ENCODE measurements at places on chromosomes 16 and 17.
A peak's percentile ranks its signal among the peaks of the same experiment; 100 is the strongest.

DNA sequence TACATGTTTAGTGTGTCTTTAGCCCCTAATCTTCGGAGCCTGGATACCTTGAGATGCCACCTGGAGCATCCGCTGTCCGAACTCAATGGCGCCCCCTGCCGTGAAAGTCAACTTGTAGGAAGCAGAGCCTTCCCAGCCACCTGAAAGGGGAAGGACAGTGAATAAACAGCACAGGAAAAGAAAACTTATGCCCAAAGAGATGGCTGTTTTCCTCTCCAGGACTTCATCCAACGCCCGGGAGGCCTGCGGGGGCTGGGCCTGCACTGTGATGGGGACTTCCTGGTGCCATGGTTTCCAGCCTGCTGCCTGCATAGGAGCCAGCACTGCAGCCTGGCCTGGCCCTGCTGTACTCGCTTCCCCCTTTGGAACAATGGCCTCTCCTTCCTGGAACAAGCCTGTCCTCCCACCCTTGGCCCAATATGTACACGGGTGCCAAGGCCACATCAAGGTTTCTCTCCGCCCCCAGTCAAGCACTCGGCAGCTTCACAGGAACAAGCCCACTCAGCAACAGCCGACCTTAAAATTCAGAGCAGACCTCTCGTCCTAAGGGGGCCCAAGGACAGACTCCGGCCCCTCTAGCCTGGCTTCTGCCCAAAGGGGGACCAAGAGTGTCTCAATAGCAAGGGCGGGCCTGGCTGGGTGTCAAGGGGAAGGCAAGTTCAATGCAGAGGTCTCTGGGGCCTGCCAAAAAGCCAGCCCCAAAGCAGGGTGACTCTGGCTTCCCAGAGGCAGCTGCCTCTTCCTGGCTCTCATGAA is 4.5 kb upstream of the UNC13D start:
- peak; percentile 63 for DNase-seq

- no peak for DNase-seq
These were observed 4.1 kb downstream of the SYNRG start for GRCh38 chr17:37605081-37605480.

GRCh38 chr17:77188084-77189066 is 47.6 kb downstream of the SEC14L1 start:
- no peak for DNase-seq

- peak; percentile 68 for DNase-seq
These were observed 233.6 kb downstream of the SEC14L1 start for GRCh38 chr17:77374170-77374936.

- no peak for DNase-seq
These were observed 10.8 kb downstream of the KCTD5 start for GRCh38 chr16:2692948-2693651.

- DNase-seq = no peak
These were observed 11.2 kb downstream of the PIK3R5 start for GRCh38 chr17:8954339-8954738.

GRCh38 chr17:7852262-7852670 is 2.6 kb upstream of the TMEM88 start:
- no peak for DNase-seq

DNA sequence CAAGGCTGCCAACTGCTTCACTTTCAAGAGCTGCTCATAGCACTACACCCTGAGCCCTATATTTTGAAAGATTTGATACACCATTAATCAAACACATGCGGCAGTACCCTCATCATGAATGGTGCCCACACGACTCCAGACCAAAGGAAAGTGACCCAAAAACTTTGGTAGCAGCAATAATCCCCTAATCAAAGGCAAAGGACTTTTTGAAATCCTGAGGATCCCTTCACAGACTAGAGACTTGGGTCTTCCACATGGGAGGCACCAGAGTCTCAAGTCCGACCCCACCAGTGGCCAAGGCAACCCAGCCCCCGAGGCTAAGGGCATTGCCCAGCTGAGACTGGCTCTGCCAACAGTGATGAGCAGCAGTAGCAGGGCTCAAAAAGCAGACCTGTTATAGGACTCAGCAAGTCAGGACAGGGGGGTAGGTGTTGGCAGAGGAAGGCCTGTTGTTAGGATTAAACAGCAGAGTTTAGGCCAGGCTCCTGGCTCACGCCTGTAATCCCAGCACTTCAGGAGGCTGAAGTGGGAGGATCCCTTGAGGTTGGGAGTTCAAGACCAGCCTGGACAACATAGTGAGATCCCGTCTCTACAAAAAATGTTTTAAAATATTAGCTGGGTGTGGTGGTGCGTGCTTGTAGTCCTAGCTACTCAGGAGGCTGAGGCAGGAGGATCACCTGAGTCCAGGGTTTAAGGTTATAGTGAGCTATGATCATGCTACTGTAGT is 3.2 kb downstream of the TRIM25 start:
- no peak for DNase-seq

- no peak for DNase-seq
These were observed 21.0 kb downstream of the SCGB1C2 start for GRCh38 chr17:158379-158778.

- DNase-seq = no peak
These were observed 41.1 kb downstream of the TNRC6C start for GRCh38 chr17:77999413-78000173.

Data from stimulated activated CD4-positive, alpha-beta T cell treated with anti-CD3 and anti-CD28 coated beads, TNF-alpha, amount 100 ng/mL, for 48 hours (primary cell).